Right atrium auricular region (tissue), 2 donors: ENCODE measurements at places on chromosomes 13 and 19.

DNA sequence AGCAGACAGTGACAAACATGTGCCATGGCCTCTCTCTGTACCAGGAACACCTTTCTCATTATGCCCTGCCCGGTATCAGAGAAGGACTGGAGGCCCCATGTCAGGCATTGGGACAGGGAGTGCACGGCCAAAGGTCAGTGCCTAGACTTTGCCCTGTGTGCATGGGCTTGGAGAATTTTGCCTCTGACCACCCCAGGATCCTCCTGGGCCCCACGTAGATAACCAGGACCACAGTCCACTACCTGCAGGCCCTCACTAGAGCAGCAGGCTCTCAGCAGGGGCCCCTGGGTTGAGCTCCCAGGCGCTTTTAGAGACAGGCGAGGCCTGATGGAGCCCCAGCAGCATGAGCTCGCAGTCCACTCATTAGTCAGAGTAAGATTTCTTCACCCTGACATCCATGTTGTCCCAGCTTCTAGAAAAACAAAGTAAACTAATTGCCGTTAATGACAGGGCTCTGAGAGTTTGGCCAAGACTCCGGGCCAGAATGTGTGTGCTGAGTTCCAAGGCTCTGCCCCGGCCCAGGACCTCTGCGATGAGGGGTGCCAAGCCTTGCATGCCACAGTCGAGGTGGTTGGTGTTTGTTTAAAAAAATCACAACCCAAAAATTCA lies 42.7 kb downstream of the CAPN12 start:
- no peak for DNase-seq

GRCh38 chr19:4811328-4812131 lies 20.0 kb downstream of the TICAM1 start:
- peak; percentile 82 for DNase-seq

DNA sequence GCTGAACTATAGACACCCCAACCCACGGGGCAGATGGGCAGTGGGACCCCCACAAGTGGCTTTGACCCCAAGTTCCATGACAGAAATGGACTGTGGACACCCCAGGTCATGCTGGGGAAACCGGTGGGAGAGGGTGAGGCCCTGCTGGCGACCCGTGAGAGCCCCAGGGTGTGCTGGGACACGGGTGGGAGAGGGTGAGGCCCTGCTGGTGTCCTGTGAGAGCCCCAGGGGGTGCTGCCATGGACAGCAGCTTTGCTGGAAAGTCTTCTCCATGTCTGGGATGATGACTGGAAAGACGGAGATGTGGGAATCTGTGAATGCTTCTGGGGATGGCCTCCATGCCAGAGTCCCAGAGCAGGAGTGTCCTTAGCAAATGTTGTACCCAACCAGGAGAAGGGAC lies 148.4 kb downstream of the URI1 start:
- DNase-seq, result no peak

DNA sequence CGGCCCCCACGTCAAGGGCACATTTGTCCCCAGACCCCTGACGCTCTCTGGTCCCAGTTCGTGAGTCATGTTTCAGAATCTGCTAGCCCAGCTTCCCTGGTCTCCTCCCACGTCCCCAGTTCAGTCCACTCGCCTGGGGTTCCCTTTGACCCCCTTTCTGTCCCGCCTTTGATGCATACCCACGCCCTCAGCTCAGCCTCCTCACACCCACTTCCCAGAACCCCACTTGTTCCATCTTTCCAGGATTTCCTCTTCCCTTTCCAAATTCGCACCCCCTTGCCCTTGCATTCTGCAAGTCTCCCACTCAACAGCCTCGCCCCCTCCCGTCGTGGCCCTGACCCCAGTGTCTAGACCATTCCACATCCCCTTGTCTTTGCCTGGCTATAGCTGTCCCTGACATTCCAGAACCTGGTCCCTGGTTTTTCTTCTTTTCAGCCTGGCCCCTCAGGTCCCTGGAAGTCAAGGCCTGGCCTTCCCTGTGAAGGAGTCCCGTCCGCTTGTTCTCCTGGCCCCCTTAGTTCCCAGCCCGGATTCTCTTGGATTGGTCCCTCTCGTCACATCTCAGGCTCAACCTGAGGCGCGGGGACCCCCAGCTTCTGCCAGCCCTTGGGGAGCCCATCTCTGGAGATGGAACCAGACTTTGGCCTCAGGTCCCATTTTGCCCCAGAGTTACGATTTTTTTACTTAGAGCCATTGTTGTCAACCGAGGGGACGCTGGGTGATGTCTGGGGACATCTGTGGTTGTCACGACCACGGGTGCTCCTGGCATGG lies 1.3 kb downstream of the NCLN start:
- no peak for DNase-seq

DNA sequence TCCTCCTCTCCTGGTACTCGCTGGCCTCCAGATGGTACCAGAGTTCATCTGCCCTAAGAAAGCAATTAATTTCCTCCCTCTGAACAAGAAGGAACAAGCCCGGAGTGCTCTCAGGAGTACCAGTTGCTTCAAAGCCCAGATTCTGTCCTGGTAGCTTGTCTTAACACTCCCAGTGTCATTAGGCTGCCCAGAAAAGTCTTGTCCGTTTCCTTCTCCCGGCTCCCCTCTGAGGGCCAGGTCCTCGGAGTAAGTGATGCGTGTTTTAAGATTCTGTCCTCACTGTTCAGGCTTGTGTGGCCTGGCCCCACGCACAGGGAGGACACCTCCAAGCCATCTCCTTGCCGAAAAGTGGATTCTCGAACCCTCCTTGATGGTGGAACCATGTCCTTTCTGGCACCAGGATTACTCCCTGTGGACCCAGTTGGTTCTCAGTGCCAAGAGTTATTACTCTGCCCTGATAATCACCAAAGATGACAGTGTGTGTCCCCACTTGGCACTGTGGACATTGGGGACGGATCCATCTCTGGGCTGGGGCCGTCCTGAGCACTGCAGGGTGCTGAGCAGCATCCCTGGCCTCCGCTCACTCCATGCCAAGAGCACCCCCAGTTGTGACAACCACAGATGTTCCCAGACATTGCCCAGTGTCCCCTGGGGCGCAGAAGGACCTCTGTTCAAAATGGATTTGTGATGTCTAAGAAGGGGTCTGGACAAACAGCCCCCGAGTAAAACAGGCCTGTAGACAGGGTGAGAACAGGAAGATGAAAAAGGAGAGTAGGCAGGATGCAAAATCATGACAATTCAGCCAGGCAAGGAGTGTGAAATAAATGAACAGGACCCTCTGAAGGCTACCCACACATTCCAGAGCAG lies 52.4 kb downstream of the RFX2 start:
- peak; percentile 57 for DNase-seq

GRCh38 chr13:36261011-36261410 lies 36.6 kb downstream of the CCDC169 start:
- no peak for DNase-seq

DNA sequence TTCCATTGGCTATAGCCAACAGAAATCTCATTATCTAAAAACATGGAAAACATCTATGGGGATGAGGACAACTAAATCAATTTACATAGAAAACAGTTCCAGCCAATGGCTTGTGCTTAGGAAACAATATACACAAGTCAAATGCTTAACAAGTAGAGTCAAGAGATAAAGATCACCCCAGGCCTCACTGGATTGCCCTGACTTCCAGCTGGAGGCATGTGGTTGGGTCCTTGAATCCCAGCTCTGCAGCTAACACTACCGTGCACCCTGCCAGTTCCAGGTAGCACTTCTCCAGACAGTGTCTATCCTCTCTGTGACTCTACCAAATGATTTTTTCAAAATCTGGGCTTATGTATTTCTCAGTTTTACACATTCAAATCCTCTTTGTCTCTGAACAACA lies 80.2 kb downstream of the DOCK9 start:
- DNase-seq, result no peak

- no peak for DNase-seq
Observed at GRCh38 chr19:18483119-18483890, 38.6 kb downstream of the ELL start.

- DNase-seq, result no peak
Observed at GRCh38 chr19:14475251-14476073, at the start of gene PTGER1. Gene PTGER1, minus strand, starts transcription at chr19:14475354. Its CDS starts 1,034 bp downstream, at chr19:14474320.

- no peak for DNase-seq
Observed at GRCh38 chr19:11699931-11700794, 38.6 kb downstream of the ZNF823 start.

DNA sequence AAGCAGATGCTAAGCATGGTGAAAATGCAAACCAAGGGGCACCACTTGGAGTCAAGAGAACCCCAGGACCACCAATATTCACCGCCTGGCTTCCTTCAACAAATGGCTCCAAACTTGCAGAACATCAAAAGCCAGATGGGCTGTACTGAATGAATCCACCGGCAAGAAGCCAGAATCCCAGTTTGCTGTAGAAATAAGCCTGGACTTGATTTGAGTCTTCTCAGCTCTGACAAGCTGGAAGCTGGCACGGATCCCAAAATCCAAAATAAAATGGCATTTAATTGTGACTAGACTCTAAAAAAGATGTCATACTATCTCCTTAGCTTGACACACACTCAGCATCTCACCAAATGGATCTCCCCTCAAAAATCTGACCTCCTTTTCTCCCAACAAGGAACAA lies 11.9 kb downstream of the EFNB2 start:
- no peak for DNase-seq

DNA sequence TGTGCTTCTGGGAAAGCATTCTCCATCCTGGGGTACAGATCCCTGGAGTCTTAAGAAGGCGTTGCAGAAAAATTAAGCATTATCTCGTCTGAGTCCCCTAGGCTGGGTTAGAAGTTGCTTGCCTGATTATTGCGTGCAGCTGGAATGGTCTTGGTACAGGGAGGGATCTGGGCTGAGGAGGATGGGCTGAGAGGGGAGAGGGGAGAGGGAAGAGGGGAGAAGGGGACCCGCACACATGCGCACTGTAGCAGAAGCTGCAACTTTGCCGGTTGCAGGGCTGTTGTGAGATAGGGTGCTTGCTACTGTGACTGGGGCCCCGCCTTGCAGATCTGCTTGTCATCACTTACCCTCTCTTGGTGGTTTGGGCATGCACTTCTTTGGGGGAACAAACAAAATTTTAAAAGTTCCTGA lies 316.8 kb downstream of the DLEU7 start:
- DNase-seq, result no peak

- no peak for DNase-seq
Observed at GRCh38 chr13:113732176-113732960, 26.7 kb upstream of the TMEM255B start.

DNA sequence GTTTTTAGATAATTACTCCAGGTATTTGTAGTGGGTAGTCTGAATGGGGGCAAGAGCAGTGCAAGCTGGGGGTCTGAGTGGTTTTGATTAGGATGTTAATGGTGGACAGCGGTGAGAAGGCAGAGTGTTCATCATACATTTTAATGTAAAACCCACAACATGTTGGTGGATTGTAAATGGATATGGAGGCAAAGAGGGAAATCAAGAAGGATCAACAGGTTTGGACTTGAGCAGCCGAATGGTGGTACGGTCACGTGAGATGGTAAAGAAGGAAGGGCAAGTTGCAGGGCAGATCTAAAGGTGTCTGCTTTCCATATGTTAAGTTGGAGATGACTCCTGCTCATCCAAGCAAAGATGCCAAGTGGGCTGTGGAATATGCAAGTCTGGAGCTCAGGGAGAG lies 9.5 kb downstream of the ZNF30 start:
- DNase-seq, result no peak

DNA sequence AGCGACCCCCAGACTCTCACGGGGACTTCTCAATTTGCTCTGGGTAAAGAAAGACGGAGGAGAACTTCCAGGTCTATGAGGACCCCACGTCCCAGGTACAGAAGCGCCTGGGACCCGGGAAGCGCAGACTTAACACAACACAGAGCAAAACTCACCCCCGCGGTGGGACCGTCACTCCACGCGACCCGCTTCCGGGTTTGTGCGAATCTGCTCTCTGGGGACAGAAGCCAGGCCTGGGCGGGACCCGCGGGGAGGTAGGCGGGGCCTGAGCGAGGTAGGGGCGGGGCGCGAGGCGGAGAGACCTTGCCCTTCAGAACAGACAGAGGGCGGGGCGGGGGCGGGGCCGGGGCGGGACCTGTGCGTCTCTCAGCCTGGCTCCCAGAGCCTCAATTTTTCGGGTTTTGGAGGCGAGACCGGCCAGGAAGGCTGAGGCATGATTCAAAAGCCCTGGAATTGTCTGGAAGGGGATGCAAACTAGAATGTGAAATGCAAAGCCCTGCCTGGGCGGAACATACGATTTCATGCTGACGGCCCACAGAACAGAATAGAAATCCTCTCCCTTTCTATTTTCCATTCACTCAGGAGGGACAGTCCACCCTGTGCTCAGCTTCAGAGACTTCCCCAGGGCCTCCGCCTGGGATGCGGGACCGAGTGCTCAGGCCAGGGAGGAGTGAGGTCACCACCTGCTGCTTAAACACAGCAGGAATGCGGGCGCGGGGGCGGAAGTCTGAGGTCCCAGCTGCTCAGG lies 19.3 kb upstream of the ZNF888 start:
- peak; percentile 95 for DNase-seq

- DNase-seq, result no peak
Observed at GRCh38 chr19:19443902-19444680, 38.6 kb downstream of the GATAD2A start.

- DNase-seq, result no peak
Observed at GRCh38 chr13:32976056-32976805, 40.0 kb upstream of the KL start.

DNA sequence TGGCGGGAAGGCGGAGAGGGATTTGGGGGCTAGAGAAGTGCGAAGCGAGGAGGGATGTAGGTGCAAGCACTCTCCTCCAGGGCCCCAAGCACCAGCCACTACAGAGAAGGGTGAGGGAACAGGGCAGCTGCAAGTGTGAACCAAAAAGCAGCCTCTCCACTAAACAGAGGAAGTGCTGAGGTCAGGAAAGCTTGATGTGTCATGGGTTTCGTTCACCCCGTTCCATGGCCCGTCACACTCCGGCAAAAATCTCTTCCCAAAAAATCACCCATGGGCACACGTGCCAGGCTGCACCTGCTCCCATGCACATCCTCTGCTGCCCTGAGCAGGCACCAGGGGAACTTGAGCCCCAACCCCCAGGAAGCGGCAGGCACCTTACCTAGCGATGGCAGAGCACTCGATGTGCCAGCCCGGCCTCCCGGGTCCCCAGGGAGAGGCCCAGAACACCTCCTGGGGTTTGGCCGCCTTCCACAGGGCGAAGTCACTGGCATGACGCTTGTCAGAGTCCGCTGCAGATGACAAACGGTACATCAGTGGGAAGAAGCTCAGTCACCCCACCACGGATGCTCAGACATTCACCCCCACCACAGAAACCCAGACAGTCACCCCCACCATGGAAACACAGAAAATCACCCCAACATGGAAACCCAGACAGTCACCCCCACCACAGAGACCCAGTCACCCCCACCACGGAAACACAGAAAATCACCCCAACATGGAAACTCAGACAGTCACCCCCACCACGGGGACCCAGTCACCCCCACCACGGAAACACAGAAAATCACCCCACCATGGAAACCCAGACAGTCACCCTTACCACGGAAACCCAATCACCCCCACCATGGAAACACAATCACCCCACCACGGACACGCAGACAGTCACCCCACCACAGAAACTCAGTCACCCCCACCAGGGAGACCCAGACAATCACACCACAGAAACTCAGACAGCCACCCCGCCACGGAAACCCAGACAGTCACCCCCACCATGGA lies 29.0 kb downstream of the CARS2 start:
- no peak for DNase-seq

GRCh38 chr13:95485045-95485517 lies 67.4 kb upstream of the CLDN10 start:
- peak; percentile 54 for DNase-seq
